ENCODE measurements at places on chromosomes 16 and 17.

DNA sequence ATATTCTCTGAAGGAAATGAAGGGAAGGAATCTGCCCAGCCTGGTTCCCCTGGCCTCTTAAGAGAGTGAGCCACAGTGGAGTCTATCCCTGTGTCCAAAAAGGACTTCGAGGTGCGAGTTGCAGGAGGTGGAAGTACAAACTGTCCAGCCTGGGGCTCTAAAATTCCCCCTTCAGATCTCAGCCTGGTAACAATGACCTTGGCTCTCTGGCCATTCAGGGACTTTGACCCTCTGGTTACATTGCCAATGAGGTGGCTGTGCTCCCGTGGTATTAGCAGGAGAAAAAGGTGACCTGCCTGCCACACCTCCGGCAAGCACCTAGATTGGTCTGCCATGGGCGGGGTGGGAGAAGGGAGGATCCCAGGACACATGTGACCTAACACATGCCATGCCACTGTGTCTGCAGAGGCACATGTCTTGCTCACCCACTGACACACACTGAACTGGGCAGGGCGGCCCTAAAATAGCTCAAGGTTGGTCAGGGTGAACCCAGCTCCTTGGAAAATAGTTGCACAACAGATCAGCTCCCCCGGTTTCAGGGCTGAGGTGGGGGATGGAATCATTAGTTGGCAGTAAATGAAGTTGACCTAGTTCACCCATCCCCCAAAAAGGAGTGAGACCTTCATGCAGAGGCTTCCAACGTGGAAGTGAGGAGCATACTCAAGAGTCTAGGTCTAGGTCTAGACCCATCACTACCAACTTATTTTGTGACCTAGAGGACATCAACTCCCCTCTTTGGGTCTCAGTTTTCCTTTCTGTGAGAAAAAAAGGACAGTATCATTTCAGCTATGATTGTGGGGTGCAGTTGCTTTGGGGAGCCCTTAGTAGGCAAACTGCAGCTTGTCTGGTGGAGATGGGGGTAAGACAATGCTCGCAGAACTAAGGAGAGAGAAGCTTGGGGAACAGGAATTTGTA, 2.2 kb downstream of the NR1D1 start:
- no peak for DNase-seq

GRCh38 chr17:73132085-73132492, 32.7 kb upstream of the SSTR2 start:
- DNase-seq, result no peak

DNA sequence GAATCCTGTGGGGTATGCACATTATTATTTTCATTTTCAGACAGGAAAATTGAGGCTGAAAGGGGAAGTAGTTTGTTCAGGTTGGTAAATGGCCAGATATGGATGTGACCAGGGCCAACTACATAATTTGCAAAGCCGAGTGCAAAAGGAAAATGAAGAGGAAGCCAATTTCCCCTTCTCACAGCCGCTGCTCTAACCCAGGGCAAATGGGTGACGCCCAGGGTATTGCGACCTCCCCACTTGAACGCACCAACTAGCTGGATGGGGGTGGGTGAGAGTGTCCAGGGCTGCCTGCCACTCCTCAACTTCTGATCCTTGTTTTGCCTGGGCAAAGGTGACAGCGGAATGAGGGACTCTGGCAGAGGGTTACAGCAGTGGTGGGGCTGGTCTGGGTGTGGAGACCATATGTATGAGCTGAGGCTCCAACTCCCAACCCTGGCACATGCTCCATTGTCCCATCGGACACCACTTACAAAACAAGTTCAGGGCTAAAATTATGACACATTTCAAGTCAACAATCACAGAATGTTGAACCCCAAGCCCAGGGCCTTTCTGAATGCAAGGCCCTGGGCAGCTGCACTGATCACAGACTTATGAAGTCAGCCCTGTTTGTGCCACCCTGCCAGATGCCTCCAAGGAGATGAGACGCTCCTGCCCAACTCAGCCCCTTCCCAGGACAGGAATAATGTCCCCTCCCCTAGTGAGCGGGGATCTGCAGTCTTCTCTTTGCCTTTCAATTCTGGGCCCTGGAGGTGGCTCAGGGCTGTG, 1.7 kb downstream of the ANKRD40CL start:
- no peak for DNase-seq

DNA sequence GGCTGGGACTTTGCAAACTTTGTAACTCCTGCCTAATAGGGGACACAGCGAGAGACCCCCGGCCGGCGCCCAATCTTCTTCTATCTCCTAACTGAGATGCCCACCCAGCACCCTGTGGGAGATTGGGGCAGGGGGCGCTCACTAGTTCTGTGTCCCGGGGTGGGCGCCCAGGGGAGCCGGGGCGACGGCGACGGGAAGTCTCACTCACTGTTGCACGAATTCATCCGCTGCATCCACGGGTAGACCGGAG, 3.9 kb upstream of the HOXB5 start:
- no peak for DNase-seq

GRCh38 chr17:35947156-35947585, 3.7 kb upstream of the LYZL6 start:
- DNase-seq, result peak; percentile 49

GRCh38 chr17:71273441-71273840, 847.4 kb upstream of the SOX9 start:
- DNase-seq, result no peak

DNA sequence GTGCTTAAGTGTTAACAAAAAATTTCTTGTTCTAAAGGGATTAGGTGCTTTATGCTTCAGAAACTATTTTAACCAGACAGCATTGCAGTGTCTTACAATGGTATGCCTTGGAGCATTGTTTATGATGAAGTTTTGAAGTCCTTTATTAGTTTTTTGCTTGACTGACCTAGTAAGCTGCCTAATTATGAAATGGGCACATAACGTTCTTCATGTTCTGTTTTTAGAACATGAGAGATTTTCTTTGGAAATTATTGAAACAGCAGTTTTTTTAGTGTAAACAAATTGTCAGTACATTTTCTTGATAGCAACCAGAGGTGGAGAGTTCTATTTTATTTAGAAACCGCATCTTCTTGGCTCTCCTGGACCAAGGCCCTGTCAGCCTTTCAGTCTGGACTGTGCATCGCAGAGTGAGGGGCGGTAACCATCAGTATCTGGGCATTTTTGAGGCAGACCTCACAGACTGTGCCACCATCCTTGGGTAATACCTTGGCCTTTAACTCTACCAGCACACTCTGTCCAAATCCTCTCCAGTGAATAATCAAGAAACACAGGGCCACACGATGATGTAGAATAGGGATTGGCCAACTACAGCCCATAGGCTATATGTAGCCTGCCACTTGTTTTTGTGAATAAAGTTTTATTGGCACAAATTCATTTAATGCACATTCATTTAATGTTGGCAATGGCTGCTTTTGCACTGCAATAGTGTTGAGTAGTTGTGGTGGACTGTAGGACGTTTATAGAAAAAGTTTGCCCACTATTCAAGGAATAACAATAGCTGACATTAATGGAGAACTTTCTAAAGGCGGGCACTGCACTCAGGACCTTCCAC, 81.1 kb downstream of the VPS35L start:
- no peak for DNase-seq

GRCh38 chr16:49012961-49013726, 268.5 kb downstream of the CBLN1 start:
- DNase-seq, result peak; percentile 77

GRCh38 chr16:19860166-19861041, 24.2 kb downstream of the GPRC5B start:
- DNase-seq, result no peak

DNA sequence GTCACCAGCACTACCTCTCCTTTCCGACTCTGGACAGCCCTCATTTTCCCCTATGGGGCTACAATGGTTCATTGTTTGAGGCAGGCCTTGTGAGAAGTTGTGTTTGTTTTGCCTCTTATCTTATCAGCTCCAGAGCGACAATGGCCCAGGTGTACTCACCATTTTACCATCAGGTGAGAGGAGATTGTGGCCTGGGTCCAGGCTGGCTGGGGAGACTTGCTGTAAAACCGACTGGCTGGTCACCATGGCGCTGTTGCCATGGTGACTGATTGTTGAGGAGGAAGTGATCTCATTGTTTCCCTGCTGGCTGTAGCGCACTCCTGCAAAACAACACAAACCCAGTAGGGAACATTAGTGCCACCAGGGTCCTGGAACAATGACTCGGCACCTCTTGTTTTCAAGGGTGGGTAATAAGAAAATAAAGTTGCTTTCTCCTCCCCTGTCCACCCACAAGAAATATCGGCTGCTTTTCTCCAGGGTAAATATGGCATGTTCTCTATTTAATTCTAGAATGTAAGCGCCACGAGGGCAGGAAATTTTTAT, 34.4 kb downstream of the HNF1B start:
- DNase-seq, result peak; percentile 58

DNA sequence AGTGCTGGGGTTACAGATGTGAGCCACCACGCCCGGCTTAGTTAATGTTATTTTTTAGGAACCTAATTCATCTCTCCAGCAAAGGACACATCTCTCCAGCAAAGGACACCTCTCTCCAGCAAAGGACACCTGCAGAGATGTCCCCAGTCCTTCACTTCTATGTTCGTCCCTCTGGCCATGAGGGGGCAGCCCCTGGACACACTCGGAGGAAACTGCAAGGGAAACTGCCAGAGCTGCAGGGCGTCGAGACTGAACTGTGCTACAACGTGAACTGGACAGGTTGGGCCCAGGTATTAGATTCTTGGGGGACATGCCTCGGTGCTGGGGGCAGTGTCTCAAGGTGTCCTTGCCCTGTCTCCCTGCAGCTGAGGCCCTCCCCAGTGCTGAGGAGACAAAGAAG, 4.7 kb downstream of the PFAS start:
- no peak for DNase-seq

GRCh38 chr16:17396762-17397498, 73.8 kb downstream of the XYLT1 start:
- peak; percentile 96 for DNase-seq

GRCh38 chr16:85898521-85899442, at the start of gene IRF8:
IRF8 (plus strand) TSS chr16:85899162; CDS start chr16:85903016, 3,854 bp downstream.
- no peak for DNase-seq

GRCh38 chr16:2150418-2151187, 2.2 kb downstream of the RAB26 start:
- DNase-seq, result peak; percentile 77

- DNase-seq, result no peak
Measured at GRCh38 chr17:70076831-70077230, 1.8 kb downstream of the KCNJ16 start.

DNA sequence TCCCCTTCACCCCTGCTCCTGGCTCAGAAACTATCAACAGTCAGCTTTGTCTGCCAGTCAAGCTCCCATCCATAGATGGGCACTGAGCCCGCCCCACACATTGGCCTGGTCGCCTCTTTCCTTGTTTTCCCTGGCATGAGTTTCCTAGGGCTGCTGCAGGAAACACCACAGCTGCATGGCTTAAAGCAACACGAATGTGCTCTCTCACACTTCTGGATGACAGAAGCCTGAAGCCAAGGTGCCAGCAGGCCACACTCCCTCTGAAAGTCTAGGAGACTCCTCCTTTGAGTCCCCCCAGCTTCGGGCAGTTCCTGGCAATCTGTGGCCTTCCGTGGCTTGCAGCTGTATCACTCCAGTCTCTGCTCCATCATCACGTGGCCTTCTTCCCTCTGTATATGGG, 69.9 kb downstream of the TBC1D16 start:
- no peak for DNase-seq

DNA sequence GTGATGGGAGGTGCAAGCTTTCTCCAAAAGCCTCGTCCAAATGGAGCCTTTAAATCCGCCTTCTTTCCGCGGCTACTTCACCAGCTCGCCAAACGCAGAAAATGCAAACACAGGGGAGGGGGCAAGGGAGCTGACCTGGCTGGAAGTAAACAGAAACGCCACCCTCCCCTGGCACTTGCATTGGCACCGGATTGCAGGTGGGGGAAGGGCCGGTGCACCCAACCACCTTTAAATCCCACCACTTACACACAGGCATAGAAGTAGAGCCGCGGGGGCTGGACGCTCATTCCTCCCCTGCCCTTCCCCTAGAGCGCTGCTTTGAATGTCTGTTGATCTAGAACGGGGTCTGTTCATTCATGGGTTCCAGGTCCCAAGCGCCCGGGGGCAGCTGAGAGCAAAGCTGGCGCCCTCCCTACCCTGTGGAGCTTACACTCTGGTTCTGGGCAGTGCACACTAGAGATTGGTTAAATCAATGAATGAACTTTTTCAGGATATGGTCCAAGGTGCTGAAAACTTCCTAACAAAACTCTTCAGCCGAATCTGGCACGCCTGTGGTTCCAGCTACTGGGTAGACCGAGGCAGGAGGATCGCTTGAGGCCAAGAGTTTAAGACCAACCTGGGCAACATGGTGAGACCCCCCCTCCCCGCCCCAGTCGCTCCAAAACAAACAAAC, 920 bp upstream of the ZCCHC14 start:
- DNase-seq, result peak; percentile 8

GRCh38 chr16:86951831-86952598, 365.2 kb downstream of the C16orf95 start:
- no peak for DNase-seq

- DNase-seq, result no peak
Measured at GRCh38 chr17:27535178-27535928, 79.1 kb downstream of the KSR1 start.

DNA sequence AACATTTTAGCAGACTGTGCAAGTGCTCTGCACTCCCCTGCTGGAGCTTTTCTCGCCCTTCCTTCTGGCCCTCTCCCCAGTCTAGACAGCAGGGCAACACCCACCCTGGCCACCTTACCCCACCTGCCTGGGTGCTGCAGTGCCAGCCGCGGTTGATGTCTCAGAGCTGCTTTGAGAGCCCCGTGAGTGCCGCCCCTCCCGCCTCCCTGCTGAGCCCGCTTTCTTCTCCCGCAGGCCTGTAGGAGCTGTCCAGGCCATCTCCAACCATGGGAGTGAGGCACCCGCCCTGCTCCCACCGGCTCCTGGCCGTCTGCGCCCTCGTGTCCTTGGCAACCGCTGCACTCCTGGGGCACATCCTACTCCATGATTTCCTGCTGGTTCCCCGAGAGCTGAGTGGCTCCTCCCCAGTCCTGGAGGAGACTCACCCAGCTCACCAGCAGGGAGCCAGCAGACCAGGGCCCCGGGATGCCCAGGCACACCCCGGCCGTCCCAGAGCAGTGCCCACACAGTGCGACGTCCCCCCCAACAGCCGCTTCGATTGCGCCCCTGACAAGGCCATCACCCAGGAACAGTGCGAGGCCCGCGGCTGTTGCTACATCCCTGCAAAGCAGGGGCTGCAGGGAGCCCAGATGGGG, 3.1 kb downstream of the GAA start:
- DNase-seq, result peak; percentile 84

- peak; percentile 67 for DNase-seq
Measured at GRCh38 chr17:68200689-68201417, 47.0 kb upstream of the AMZ2 start.

- no peak for DNase-seq
Measured at GRCh38 chr17:55926276-55926990, 175.6 kb downstream of the PCTP start.

DNA sequence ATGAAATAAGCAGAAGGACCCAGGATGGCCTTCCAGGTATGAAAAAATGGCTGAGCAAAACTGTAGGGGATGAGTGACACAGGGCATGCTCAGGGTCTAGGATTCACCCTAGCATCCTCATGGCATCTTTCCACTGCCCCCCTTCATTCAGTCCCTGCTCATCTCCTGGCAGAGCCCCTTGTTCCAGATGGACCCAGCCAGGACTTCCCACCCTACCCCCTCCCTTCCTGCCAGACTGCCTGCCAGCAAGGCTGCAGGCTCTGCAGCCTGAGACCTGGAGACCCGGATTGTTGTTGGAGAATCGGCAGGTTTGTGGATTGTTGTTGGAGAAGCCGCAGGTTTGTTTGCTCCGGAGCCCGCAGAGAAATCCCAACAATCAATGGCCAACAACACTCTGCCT, 6.6 kb downstream of the SEZ6 start:
- DNase-seq, result peak; percentile 53
